NCI-H345 (cell line): ENCODE measurements at places on chromosomes 5 and 9.
A peak's percentile ranks its signal among the peaks of the same experiment; 100 is the strongest.

DNA sequence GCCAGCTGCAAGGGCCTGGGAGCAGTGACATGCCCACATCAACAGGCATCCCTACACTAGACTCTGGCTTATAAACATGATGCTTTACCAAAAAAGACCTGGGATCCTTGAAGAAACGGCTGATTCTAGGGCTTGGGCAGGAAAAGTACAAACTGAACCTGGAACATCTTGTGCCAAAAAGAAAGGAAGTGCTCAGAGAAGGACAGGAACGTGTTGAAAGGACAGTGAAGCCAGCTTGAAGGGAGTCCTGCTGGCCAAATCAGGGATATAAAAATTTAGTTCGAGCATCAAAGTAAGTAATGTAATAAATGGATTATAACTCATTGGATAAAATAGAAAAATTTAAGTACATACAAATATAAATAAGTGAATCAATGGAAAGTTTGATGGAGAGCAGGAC lies 58.1 kb downstream of the ALDH7A1 start:
- DNase-seq, result no peak

GRCh38 chr9:75941577-75942311 lies 51.3 kb downstream of the PCSK5 start:
- DNase-seq, result no peak

GRCh38 chr9:96242811-96243210 lies 59.2 kb downstream of the HSD17B3 start:
- DNase-seq, result no peak

- no peak for DNase-seq
Observed at GRCh38 chr5:64789457-64789856, 20.7 kb downstream of the CWC27 start.

- DNase-seq, result no peak
Observed at GRCh38 chr5:133393776-133394476, 218.4 kb downstream of the FSTL4 start.

GRCh38 chr5:118604106-118604505 lies 384.2 kb downstream of the DTWD2 start:
- no peak for DNase-seq

DNA sequence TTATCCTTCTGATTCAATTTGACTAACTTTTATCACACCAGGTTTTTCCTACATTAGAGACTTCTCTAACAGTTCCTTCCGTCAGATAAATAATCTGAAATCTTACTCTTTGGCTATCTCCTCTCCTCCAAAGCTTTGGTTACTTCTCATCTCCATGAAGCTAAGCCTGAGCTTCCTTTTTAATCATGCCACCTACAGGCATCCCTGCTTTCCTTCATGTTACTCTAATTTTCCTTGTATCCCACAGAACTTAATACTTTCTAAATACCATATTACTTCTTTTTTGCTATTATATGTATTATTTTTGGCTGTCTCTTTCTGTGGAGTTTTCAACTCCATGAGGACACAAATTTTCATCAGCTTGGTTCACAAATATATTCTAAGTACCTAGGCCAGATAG lies 49.7 kb downstream of the C9 start:
- DNase-seq, result no peak

DNA sequence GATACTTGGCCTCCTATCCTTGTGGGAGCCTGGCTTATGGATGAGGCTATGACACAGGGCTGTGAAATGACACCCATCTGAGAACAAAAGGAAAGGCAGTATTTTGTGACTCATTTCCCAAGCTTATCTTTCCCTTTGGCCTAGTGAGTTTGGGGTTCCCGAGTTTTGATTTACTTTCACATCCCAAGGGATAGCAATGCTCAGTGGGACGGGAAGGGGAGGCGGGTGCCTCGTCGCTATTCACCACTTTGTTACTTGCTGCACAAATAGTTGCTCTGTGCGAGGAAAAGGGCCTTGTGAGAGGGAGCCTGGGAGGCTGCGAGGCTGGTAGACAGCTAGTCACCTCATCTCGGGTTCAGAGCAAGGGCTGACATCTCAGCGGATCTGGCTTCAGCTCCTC lies 59.1 kb upstream of the ENTREP1 start:
- DNase-seq, result no peak

- DNase-seq, result no peak
Observed at GRCh38 chr9:7892975-7893374, 93.4 kb upstream of the DMAC1 start.

- DNase-seq, result no peak
Observed at GRCh38 chr9:1759009-1759408, 256.1 kb upstream of the SMARCA2 start.

DNA sequence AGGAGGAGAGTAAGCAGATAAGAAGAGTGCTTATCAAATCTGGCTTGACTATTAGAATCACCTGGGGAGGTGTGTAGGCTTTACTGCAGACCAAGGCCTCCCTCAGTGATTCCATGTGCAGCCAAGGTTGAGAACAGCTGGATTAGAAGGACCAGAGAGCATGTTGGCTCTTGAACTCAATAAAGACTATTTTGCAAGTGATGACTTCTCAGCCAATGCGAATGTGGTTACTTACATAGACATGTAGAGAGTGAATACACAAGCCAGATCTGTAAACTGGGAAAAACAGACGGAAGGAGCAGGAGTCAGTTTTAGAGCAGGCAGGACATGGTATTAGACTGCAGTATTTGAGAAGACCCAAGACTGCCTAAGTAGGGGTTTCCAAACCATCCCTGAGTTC lies 48.5 kb downstream of the MAMDC2 start:
- DNase-seq, result peak; percentile 32

GRCh38 chr9:13269589-13270452 lies 9.7 kb downstream of the MPDZ start:
- no peak for DNase-seq

DNA sequence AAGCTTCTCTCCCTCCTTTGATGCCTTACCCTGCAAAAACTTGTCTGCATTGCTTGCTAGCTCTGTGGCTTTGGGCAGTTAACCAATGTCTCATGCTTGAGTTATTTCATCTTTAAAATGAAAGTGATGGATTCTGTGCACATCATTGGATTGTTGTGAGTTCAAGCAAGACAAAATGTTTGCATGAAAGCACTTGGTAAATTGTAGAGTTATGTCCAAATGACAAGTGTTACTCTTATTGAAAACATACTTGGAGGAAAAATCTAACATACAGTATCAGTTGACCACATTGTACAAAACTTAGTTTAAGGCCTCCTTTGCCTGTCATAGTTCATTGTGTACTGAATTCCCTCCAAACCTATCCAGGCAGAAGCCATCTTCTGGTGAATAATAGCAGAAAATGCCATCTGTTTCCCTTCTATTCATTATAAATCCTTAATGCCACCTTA lies 30.0 kb downstream of the TGFBR1 start:
- no peak for DNase-seq

DNA sequence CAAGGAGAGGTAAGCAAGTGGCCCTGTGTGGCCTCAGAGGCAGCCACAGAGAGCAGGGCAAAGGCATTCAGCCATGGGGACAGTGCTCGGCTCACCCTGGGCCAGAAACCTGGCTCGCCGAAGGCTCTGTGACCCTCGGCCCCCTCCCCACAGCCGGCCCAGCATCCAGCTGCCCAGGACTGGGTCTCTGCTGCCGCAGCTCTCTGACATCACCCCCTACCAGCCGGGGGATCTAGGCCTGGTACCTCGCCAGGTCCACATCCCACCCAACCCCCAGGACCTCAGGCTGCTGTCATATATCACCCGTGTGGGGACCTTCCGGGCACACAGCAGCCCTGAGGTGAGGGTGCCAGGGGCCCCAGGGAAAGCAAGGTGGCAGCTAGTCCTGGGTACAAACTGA lies 2.6 kb downstream of the PTRH1 start:
- DNase-seq, result no peak

- DNase-seq, result no peak
Observed at GRCh38 chr9:97911970-97912369, 10.3 kb downstream of the TRMO start.

- DNase-seq, result no peak
Observed at GRCh38 chr9:93188426-93189368, 4.8 kb downstream of the WNK2 start.

- no peak for DNase-seq
Observed at GRCh38 chr9:73093016-73093739, 58.5 kb upstream of the ANXA1 start.

GRCh38 chr5:149345892-149346222 lies 558 bp downstream of the GRPEL2 start:
- peak; percentile 13 for DNase-seq

DNA sequence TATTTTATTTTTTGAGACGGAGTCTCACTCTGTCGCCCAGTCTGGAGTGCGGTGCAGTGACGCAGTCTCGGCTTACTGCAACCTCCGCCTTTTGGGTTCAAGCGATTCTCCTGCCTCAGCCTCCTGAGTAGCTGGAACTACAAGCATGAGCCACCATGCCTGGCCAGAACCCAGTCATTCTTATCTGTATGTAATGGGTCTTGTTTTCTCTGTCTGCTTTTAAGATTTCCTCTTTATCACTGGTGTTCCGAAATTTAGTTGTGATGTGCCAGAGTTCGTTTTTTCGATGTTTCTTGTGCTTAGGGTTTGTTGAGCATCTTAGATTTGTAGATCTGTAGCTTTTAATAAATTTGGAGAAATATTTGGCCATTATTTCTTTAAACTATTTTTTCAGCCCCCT lies 19.2 kb downstream of the SLC25A25 start:
- no peak for DNase-seq

- DNase-seq, result no peak
Observed at GRCh38 chr5:10746711-10747110, 14.3 kb downstream of the DAP start.

- DNase-seq, result no peak
Observed at GRCh38 chr5:109705596-109705995, 15.9 kb downstream of the MAN2A1 start.

GRCh38 chr5:104178829-104179456 lies 616.4 kb upstream of the NUDT12 start:
- DNase-seq, result no peak
